SK-N-MC (cell line): ENCODE measurements at places on chromosomes 2 and 18.

DNA sequence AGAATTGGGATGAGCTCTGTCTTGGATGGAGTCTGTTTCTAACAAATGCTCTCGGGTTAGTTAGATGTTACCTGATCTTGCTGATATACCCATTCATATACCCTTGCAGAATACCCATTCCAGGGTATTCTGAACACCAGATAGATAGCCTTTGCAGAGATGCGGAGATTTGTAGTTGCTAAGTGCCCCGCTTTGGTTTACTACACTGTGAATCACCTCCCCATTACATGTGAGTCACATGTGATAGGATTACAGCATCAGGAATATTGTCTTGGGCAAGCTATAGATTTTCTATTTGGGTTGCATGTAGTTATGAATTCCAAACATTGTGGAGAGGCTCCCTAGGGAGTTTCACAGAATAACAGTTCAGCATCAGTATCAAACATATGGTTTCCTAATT is 3.8 kb downstream of the VSNL1 start:
- DNase-seq, result no peak

DNA sequence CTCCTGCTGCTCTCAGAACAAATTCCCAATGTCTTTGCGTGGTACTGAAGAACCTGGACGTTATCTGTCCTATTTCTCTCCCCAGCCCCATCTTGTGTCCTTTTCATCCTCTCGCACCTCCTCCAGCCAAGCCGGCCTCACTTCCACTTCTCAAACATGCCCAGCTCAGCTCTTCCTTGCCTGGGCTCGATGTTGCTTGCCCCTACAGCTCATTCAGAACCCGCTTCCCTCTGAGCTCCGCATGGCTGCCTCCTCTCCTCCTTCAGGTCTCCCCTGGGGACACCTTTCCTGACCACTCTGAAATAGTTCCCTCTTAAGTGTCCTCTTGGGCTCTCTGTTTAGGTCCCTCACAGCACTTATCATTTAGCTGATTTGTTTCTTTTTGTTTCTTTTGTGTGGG is 6.7 kb upstream of the SMARCAL1 start:
- no peak for DNase-seq

DNA sequence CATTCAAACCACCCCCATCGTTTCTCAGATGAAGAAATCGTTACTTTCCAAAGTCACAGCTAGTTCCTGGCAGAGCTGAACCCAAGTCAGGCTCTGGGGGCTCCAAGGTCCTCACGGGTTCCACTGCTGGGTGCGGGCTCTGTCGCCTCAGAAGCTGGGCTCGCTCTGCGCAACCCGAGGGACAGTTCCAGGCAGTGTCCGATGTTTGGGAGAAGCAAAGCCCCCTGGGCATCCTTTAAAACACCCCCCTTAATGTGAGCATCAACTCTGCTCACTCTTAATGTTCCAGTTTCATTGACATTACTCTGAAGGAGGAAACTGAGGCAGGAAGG is 796 bp downstream of the AOX1 start:
- DNase-seq, result no peak

- DNase-seq, result no peak
These were observed 66.2 kb downstream of the BCL2L11 start for GRCh38 chr2:111186933-111187332.

- no peak for DNase-seq
These were observed 14.4 kb upstream of the SNED1 start for GRCh38 chr2:240983996-240984498.

DNA sequence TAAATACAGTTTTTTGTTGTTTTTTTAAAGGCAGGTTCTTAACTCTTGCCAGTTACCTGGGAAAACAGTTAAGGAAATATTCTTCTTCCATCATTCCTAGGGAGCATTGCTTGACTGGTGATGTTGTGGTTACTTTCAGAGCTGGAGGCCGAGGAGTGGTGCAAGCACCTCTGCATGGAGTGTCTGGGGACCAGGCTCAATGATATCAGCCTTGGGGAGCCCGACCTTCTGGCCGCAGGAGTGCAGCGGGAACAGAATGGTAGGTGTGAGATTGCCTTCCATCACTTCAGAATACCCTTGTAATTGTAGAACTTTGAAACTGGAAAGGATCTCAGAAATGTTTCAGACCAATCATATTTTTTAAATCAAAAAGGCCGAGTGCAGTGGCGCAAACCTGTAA is 270.1 kb downstream of the CD226 start:
- no peak for DNase-seq

GRCh38 chr2:11711751-11712150 is 34.7 kb upstream of the LPIN1 start:
- DNase-seq, result no peak

GRCh38 chr2:127326289-127326945 is 32.5 kb upstream of the ERCC3 start:
- DNase-seq, result no peak

DNA sequence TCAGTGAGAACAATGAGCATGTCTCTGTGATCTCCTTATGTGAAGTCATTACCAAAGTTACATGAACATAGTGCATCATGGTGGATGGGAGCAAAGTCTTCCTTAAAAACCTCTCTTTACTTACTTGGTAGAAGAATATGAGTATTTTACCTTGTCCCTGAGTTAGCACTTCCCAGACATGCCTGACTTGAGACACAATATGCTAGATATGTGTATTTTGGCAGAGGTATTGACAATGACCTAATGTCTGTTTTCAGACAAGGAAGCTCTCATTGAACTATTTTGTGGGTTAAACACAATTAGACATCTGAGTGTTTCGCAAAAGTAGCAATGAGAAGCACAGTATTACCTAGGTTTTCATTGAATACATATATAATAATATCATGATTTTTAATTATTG is 99.1 kb upstream of the MC4R start:
- no peak for DNase-seq

GRCh38 chr2:152154462-152154861 is 21.1 kb downstream of the STAM2 start:
- no peak for DNase-seq

GRCh38 chr2:215668378-215668775 is 232.5 kb upstream of the FN1 start:
- no peak for DNase-seq

DNA sequence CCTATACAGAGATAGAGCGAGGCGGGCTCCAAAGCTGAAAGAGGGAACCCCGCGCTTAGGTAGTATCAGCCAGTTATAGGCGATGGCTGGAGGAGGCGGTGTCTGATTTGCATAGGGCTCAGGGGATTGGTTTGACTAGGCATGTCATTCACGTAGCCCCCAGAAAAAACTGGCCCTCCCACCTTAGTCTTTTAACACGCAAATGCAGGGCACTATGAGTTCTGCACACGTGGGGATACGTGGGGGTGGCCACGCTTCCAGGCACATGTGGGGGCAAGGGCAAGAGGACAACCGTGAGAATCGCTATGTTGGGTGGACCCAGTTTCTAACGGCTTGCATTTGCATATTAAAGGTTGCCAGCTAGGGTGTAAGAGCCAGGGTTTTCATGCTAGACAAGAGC is 56.7 kb upstream of the MSTN start:
- no peak for DNase-seq

DNA sequence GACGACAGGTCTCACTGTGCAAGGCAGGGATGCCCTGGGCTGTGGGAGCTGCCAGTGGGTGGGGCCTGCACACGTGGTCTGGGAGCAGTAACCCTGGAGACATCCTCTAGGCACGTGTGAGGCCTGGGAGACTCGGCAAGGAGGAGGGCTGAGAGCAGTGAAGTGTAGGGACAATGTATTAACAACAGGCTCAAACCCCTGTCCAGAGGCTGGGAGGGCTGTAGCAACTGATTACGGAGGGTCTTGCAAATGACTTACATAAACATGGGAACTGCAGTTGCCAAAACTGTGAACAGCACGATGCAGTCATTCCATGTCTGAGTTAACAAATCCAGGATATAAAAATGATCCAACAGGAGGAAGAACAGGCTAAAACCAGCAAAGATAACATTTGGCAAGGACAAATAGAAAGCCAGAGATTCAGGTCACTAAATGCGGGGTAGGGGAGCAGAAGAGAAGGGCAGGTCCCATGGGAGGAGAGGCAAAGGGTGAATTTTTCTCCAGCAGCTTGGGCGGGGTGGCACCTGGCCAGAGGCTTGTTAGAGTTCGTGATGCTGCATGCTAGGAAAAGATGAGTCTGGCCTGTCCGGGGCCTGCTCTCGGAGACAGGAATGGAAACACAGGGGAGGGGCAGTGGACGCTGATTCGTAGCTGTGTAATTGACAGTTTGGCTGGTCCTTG is 44.9 kb downstream of the CYP27C1 start:
- DNase-seq, result no peak

GRCh38 chr2:113692698-113693428 is 63.6 kb downstream of the SLC35F5 start:
- no peak for DNase-seq

- DNase-seq, result no peak
These were observed 106.9 kb downstream of the GFPT1 start for GRCh38 chr2:69279931-69280681.

DNA sequence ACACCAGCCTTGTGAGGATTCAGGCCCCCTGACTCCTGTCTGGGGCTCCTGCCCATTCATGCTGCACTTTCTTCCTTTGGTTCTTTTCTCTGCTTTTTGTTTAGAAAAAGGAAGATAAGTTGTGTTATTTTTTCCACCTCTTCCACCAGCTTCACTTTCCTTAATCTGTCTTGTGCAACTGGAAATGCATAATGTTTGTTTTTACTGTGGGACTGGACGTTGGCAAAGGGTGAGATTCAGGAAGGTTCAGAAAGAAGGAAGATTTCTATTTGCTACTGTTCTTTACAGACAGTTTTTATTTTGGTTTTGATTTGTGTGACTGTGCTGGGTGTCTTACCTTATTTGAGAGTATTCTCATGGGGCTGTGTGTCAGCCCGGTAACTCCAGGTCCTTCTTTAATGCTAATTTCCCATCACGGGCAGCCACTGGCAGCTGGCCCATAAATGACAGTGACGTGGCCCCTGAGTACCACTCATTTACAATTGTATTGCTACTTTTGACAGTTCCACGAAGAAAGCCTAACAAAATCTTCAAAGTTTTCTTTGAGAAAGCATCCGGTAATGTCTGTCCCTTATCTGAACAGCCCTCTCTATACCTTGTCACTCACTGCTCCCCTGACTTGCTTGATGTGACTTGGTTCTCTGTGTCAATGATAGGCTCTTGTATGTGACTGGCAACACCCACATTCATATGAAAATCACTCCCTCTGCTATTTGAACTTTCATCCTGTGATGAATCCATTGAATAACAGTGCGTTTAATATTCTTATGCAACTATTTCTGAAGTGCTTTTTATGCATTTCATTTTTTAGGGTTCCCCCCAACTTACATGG is 32.7 kb downstream of the RHBDD1 start:
- no peak for DNase-seq

DNA sequence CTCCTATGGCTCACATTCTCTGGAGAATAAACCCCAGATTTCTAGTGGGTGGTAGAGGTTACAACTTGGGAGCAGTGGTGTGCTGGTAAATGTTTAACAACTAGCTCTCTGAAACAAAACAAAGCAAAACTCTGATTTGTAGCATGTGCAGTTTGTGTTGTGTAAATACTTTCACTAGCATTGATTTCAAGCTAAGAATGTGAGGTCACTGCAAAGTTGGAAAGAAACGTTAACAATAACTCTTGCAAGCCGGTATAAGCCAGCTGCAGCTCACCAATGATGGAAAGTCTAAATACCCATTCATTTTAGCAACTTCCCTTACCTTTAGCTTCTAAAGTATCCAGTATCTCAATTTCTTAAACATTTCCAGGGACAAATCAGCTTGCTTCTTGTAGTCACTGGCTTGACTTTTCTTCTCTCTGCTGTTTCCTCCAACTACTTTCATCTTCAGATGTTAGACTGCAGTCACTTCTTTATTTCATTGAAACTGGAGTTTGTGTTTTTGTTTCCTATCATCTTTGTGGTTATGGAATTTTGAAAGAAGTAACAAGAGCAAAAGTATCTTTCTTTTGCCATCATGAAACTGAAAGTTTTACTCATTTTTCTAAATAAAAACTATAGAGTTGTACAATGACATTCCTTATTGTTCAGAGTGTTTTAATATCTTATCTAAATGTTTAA is 140.2 kb downstream of the PLCL1 start:
- no peak for DNase-seq
